Midbrain (tissue), 1 donor: ENCODE measurements at places on chromosomes 1 and 21.

- no peak for DNase-seq
Measured at GRCh38 chr1:52641307-52641706, 8.3 kb downstream of the SHISAL2A start.

DNA sequence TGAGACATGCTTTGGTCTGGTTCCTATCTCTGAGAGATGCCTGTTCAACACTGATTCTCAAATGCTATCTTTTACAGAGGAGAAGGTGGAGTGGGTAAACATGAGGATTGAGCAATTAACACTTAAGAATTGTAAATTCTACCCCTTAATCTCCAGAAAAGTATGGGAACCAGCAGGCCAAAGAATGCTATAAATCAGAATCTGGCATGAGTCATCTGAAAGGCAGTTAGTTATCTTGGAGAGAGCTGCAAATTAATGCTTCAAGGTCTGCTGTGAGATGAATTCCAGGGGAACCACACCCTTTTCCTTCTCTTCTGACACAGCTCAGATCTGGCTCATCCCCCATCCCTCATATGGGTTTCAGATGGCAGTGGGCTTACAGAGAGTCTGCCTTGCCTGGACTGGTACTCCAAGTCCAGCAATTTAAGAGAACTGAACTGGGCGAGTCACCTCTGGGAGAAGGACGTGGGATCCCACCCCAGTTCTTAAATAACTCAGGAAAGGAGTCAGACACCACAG, 5.2 kb downstream of the S100A10 start:
- DNase-seq, result no peak

DNA sequence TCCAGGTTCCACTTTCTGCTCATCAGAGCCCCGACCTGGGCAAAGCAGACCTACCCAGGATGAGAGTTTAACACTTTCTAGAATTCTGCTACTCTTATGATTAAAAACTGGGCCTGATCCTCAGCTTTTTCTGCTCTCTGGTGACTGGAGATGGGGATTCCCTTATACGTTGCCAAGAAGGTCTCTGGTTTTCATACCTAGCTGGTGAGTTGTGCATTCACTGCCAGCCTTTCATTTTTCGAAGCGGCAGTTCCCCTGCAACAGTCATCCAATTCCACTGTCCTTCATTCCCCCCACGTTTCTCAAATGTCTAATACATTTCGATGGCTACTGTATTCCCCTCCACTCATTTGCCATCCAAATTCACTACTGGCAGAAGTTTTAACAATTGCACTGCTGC, 135.3 kb downstream of the ADSS2 start:
- DNase-seq, result no peak

GRCh38 chr1:94925004-94925403, 1.9 kb downstream of the CNN3 start:
- DNase-seq, result no peak

DNA sequence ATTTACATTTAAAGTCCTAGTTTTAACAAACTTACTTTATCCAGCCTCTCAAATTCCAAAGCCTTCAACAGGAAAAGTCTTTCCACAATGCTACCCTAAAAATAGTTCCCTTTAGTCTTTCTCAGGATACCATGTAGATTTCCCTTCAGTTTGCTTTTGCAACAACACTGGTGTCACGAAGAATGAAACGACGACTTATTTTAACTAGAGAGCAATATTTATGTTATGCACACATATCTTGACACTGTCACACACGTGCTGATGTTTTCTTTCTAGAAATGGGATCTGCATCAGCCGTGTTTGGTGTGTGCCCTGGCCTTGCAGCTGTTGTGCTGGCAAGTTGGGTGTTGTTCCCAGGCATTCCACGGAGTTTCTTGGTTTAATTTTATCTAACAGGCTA, 75.5 kb downstream of the SIPA1L2 start:
- DNase-seq, result no peak

GRCh38 chr1:55520861-55521260, 305.7 kb upstream of the USP24 start:
- DNase-seq, result no peak

DNA sequence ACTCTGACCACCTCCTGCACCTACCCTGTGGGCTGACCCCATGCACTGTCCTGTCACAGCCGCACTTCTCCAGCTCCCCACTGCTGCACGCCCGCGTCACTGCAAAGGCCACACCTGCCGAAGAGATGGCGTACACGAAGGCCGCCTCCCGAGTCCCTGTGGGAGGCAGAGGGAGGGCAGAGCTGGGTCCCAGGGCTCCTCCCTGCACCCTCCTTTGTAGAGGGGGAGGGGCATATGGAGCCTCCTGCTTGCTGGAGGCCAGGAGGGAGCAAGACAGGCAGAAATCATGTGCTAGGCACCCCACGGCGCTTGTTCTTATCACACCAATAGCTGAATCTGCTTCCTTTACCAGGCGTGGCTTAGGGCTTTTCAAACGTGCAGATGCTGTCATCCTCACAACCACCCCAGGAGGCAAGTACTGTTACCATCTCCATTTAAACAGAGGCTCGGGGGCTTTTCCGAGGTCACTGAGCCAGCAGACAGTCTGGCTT, 21.4 kb downstream of the WNT4 start:
- DNase-seq, result no peak

DNA sequence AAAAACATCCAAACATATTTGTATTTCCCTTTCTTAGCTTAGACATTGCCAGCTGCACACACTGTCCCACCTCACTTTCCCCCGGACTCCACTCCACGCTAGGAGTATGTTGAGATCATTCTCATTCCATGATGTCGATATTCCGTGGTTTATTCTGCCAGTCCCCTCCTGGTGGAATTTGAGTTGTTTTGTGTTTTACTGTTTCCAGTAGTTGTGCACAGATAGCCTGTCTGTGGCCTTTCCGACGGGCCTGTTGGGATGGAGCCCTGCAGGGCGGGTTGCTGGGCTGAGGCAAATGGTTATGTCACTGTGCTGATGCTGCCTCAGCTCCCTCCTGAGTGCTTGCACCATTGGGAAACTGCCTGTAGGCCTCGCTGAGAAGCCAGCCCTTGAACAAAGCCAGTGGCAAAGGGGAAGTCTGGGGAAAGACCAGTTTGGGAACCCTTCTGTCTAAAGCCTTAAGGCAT, 12.8 kb downstream of the TRAPPC10 start:
- DNase-seq, result peak; percentile 30

GRCh38 chr1:36707221-36707620, 224.5 kb upstream of the CSF3R start:
- DNase-seq, result no peak

DNA sequence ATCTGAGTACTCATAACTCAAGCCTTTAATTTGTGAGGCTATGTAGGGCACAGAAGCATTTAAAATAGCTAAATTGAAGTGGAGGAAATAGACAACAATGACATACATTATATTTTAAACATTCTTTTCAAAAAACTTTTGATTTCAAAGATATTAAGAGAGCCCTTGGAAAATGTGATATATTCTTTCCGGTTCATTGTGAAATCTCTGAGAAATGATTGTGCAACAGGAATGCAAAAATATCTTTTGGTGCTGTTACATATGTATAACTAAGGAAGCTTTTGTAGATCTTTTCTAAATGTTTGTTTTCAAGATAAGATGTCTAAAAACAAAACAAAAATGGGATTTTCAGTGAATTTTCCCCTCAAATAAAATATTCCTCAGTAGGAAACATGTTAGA, 185.2 kb downstream of the LEPR start:
- no peak for DNase-seq

- no peak for DNase-seq
Measured at GRCh38 chr1:193568512-193568911, 382.1 kb upstream of the B3GALT2 start.

DNA sequence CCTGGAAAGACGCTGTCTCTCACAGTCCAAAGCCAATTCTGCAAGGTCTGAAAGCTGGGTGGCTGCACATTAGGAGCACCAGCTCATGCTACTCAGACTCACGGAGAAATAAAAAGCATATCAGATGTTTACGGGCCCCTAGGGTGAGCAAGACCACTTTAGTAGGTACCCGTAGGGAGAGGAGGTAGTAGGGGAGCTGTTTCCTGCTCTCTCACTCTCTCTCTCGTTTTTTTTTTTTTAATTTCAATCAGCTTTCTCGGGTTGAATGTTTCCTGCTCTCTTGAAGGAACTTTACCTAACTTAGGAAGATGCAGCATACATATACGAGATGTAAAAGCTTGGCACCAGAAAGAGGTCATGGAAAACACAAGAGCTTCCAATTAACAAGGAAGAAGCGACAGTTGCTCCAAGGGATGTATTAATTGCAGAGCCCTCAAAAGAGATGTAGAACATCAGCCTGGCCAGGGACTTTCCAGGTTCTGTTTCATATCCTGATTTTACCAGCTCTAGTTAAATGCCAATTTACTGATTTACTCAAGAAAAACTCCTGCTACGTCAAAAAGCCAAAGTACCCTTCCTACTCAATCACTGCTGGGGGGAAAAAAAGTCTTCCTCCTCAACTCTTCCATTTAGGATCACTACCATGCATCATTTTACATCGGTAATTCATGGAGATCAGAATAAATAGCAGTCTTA, 3.1 kb downstream of the LORICRIN start:
- DNase-seq, result no peak

DNA sequence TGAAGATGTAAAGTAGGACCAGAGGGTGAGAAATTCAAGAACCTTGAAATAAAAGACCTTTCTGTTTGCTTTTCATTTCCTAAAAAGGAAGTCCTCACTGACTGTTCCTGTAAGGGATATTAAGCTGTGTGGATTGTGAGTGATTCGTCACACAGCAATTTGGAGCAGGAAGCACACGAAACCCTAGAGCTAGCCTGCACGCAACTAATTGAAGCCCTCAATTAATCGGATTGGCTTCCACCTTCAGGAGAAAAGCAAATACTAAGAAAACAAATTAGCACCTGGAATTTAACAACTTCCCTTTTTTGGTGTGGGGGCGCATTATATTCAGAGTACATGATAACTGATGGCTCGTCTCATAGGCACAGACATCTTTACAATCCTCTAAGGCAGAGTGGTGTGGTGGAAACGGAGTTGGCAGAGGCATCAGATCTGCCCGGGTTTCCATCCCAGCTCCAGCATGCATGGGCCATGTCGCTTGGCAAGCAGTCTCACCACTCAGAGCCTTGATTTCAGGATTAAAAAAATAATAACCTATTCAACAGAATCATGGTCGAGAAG, 95.2 kb downstream of the KCNJ15 start:
- no peak for DNase-seq

DNA sequence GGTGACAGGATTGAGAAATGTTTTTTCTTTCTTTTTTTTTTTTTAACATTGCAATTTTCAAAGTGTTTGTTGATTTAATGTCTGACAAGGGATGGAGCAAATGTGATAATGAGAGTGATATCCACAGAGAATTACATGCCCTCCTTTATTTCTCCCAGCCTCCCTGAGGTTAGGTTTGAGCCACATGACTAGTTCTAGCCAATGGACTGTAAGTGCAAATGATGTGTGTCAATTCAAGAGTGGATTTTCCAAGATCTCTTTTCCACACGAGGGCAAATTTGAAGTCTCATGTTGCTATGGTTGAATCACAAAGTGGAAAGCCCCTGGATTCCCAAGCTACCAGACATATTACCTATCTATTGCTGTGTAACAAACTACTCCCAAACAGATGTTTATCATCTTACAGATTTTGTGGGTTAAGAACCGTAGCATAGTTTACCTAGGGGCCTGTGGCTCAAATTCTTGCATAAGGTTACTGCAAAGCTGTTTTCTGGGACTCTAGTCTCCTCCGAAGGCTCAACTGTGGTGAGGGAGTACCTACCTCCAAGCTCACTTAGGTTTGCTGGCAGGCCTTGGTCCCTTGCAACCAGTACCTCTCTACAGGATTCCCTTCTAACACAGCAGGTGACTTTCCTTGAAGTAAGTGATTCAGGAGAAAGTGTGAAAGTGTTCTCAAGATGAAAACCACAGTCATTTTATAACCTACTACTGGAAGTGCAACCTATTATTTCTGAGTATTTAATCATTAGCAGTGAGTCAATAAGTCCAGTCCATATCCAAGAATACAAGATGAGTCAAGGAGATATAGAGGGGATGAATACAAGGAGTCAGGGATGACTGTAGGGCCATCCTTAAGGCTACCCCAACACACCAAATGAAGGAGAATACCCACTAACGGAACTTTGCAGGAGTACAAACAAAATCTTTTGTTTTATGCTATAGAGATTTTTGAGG, 533.6 kb downstream of the PTPRC start:
- no peak for DNase-seq

GRCh38 chr1:155979597-155980343, 1.4 kb upstream of the ARHGEF2 start:
- no peak for DNase-seq

- DNase-seq, result peak; percentile 65
Measured at GRCh38 chr1:7121622-7121988, 336.4 kb downstream of the CAMTA1 start.

GRCh38 chr1:105874621-105875020, 1181.9 kb upstream of the PRMT6 start:
- no peak for DNase-seq

DNA sequence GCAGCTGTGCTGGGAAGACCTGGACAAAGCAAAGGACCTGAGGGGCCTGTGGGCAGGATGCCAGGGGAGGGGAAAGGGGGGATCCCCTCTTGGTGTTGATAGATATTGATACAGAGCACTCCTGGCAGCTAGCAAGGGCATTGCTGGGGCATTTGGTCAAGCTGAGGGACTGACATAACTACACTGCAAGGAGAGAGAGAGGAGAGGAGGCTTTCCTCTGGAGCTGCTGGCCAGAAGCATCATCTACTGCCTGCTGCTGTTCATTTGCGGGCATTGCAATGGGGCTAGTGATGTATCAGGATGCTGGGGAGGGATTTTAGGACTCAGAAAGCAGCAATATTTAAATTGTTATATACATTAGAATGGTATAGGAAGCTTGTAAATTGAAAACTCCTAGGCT, 142.0 kb downstream of the ZNF648 start:
- no peak for DNase-seq

DNA sequence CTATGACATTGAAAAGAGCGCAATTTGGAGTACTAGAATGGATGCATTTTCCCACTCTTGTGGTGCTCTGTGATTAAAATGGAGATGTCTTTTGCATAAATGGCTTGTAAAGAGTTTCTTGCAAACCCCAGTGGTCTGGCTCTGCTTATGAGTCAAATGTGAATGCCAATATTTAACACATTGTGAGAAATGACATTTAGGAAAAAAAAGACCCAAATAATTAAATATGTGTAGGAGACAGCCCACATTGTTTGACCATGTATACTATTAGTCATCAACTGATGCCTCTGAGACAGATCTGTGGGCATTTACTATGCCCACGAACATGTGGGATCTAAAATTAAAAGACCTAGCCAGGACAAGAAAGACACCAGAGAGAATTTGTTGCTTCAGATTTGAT, 22.2 kb upstream of the RUNX1 start:
- no peak for DNase-seq

- DNase-seq, result no peak
Measured at GRCh38 chr1:207858281-207858680, 52.6 kb downstream of the CD34 start.
